ENCODE measurements at places on chromosomes 7 and 10.

DNA sequence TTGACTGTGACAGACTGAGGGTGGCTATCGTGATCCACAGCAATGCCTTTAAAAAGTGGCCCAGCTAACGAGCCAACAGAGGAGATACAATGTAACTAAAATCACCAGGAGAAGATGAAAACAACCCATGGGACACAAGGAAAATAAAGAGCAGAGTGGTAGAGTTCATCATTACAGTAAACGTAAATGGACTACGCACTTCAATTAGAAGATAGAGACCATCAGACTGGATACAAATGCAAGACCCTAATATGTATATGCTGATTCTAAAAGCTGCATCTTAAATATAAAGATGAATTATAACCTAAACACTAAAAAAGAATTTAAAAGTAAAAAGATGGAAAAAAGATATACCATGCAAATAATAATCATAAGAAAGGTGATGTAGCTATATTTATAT is 6.6 kb upstream of the STK32C start:
- no peak for DNase-seq

GRCh38 chr7:99843808-99844207 is 16.0 kb downstream of the CYP3A43 start:
- no peak for DNase-seq

GRCh38 chr10:21993360-21994001 is 10.0 kb downstream of the DNAJC1 start:
- DNase-seq, result no peak

- peak; percentile 19 for DNase-seq
Measured at GRCh38 chr7:39453743-39454355, 112.4 kb upstream of the YAE1 start.

- DNase-seq, result no peak
Measured at GRCh38 chr10:116201011-116201410, 72.0 kb downstream of the GFRA1 start.

GRCh38 chr10:130998642-130999041 is 312.9 kb downstream of the TCERG1L start:
- DNase-seq, result no peak

DNA sequence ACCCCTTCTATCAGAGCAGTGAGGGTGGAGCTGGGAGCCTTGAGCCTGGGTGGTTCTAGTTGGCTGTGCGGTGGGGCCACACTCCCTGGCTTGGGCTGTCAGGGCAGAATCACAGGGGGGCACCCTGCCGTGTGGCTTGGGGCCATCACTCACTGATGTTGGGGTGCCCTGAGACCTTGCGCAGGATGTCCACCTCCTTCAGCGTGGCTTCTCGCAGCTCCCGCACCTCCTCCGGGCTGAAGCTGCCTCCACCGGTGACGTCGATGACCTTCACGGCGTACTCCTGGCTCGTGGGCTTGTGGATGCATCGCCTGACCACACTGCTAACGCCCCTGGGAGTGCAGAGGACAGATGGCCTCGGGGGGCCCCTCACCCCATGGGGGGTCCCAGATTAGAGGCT is 5.3 kb downstream of the PHKG1 start:
- DNase-seq, result no peak

DNA sequence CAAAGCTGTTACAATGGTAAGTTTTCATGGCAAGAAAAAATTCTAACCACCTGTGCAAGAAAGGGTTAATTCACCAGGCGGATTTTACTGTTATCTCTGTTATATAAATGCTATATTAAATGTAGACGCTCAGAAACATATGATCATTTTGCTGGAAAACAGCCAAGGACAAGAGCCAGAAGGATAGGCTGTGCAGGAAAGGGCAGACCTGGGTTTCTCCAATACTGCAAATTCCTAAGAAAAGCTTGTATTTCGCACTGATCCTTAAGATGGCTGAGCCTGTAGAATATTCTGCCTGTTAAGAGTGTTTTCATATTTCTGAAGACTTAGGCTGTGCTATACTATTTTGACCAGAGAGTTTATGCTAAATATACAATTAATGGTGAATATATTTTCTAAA is 564.1 kb upstream of the KCND2 start:
- no peak for DNase-seq

DNA sequence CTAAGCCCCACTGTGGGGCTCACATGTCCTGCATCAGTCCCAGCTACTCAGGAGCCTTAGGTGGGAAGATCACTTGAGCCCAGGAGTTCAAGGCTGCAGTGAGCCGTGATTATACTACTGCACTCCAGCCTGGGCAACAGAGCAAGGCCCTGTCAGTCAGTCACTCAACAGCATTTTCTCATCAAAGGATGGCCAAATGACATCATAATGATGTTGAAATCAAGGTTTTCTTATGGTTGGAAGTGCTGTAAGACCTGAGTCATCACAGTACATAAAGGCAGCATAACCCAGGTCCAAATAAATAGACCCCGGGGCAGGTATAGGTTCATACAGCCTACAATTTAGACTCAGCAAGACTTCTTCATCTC is 341.1 kb downstream of the PARD3 start:
- no peak for DNase-seq

DNA sequence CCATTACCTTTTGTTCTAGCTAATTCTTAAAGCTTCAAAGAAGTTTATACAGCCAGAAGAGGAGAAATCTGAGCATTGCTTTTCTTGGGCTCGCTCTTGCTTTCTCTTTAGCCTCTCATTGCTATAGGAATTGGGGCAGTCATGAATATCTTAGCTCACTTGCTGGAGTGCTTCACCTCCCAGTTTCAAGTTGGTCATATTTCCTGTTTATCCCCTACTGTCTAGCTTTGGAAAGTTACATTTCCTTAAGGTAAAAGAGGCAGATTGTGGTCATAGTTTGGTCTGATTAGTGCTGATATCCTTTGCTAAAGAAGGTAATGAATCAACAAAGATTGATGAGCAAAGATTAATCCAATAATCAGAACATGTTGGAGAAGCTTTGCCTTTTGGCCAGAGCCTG is 77.7 kb upstream of the GLI3 start:
- no peak for DNase-seq

DNA sequence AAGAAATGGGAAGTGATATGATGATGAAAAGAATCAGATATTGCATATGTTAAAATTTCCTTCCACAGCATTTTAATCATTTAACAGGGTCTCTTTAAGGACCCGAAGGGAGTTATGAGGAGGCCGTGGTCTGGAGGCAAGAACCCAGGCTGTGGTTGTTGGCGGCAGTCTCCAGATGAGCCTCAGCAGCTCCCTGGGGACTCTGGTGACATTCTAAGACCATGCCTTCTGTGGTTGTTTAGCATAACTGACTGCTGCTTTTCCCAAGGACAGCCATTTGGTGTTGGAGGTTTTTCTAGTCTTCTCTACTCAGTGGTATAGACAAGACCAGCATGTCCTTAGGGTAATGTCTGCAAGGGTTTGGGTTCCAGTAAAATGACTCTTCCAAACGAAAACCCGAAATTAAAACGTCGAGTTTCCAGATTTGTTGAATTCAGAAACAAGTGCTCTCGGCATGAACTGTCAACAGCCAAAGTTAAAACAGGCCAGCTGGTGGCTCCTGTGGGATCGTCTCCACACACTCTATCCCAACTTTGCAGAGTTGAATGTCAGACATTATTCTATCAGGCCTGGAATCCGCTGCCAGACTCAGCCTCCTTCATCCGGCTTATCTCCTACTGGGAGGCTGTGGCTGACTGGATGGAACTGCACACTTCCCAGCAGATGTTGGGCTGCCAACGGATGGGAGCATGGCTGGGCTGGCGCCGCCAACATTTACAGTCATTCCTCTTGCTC is 183.1 kb downstream of the TAX1BP1 start:
- DNase-seq, result no peak

- no peak for DNase-seq
Measured at GRCh38 chr7:99016196-99016595, 127.7 kb downstream of the SMURF1 start.

DNA sequence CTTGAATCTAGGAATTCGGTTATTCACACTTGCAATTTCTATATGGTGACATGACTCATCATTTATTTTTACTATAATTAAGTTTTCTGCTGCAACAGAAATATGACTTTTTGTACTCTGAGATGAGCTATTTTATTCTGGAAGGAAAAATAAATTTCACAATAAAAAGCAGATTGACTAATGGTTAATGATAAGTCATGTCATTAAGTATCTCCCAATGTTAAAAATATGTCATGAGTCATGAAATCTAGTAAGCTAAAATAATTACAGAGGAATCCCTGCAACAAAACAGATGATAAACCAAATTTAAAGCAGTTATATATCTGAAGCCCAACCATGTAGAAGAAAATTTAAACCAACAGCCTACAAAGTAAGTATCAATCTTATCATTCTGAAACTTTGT is 149.2 kb downstream of the CACNA2D1 start:
- no peak for DNase-seq

DNA sequence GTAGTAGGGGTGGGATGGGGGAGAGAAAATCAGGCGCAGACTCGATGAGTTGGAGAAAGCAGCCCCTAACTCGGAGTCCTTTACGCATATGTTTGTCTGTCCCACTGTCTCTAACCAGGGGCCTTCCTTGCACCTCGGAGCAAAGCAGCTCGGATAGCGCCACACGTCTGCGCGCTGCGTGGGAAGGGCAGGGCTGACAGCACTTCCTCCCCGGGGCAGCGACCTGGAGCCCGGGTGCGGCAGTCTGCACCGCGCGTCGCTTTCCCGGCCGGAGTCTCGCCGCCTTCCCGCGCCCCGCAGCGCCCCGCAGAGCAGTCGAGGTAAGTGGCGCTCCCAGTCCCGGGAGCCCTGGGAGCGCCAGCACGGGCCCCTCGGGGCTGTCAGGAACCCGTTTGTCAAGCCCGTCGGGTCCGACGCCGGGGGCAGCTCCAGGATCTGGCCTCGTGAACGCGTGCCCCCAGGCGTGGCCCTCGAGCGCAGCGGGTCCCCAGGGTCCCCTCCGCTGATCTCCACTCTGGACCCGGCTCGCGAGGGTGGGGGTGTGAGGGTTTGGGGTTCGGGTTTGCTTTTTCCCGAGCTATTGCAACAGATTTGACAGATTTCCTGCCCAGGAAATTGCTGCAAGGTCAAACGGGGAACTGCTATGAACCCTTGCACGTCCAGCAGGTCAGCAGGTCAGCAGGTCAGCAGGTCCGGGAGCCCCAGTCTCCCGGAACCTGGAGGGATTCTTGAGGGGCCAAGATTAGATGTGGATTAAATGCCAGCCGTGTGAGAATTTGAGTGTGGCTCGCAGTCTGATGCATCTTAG is 597 bp downstream of the APBB1IP start:
- peak; percentile 58 for DNase-seq

GRCh38 chr7:128037880-128038619 is 6.8 kb upstream of the LRRC4 start:
- no peak for DNase-seq

All from stimulated activated CD4-positive, alpha-beta T cell treated with anti-CD3 and anti-CD28 coated beads, Interleukin-1b, Interleukin-23, amount 100 ng/mL, for 24 hours (primary cell).